ENCODE measurements at places on chromosomes 3 and 15.

DNA sequence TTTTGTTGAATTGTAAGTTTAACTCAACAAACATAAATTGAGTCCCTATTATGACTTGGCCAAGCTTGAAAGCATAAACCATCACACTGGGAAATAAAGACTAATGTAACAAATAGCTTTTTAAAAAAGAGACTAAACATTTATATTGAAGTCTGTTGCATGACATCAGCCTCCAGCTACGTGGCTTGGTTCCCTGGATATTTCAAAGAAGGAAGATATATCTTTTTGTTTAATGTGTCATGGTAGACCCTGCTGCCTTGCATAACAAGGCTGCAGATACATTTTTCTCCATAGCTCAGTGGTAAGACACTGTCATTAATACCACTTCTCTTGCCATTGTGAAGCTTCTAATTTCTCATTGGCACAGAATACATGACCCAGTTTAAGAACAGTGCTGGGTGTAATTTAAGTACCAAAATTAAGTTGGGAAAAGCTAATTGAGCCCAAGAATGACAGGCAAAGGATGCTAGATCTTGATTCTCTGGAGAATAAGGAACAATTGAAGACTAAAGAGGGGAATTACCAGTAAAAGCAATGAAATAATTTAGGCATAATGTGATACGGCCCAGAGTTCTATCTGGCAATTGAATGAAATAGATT, 14.0 kb downstream of the RCN2 start:
- peak; percentile 25 for DNase-seq

DNA sequence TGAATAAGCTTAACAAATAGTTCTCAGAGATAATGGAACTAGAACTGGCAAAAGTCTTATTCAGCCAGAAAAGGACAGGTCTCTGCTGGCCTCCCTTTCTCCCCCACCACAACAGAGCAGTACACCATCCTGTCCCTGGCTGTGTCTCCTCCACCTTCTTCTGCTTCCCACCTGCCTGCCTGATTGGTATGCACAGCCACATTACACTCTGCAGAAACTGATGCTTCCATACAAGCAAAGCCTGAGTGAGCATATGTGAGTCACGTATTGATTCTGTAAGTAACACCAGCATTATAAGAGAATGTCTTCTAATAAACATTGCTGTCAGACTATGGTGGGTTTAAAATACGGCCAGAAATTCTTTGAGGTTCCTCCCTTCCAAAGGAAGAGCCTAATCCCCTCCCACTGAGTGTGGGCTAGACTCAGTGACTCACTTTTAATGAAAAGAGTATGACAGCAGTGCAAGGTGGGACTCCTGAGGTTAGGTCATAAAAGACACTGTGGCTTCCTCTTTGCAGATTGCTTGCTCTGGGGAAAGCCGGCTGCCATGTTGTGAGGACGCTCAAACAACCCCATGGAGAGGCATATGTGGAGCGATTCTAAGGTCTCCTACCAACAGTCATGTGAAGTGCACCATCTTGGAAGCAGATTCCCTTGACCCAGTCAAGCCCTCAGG, 44.4 kb downstream of the ANXA2 start:
- peak; percentile 92 for DNase-seq

DNA sequence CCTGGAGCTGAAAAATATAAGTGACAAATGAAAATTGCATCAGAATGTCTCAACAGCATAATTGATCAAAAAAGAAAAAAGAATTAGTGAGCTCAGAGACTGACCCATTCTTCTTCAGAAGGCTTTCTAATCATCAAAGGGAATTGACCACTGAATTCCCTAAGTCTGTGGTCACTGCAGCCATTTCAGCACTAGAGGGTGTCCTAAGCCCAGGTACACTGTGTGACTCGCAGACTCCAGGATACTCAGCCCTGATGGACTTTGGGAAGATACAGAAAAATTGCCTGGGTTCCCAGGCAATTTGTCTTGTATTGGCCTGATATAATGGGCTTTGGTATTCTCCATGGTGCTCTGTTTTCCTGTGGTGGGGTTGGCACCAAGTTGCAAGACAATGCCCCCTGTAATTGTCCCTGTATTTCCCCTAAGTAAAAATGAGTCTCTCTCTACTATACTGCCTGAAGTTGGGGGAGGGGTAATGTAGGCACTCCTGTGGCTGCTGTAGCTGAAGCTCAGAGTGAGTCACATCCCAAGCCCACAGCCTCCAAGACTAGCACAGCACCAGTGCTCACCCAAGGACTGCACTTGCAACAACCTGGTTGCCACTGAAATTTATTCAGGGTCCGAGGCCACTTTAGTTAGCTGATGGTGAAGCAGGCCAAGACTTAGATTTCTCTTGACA, 256.0 kb upstream of the STAC start:
- DNase-seq: peak; percentile 65

- DNase-seq: peak; percentile 29
Measured at GRCh38 chr3:152583963-152584362, 251.0 kb upstream of the P2RY1 start.

- DNase-seq: no peak
Measured at GRCh38 chr15:84904419-84904818, 20.0 kb downstream of the SLC28A1 start.

GRCh38 chr3:11638495-11639358, 5.0 kb downstream of the VGLL4 start:
- DNase-seq: no peak

Measured in fibroblast of skin of right biceps (primary cell).